ENCODE measurements at places on chromosomes 4 and X.

- no peak for DNase-seq
These were observed 227.8 kb upstream of the SPRY1 start for GRCh38 chr4:123168812-123169211.

DNA sequence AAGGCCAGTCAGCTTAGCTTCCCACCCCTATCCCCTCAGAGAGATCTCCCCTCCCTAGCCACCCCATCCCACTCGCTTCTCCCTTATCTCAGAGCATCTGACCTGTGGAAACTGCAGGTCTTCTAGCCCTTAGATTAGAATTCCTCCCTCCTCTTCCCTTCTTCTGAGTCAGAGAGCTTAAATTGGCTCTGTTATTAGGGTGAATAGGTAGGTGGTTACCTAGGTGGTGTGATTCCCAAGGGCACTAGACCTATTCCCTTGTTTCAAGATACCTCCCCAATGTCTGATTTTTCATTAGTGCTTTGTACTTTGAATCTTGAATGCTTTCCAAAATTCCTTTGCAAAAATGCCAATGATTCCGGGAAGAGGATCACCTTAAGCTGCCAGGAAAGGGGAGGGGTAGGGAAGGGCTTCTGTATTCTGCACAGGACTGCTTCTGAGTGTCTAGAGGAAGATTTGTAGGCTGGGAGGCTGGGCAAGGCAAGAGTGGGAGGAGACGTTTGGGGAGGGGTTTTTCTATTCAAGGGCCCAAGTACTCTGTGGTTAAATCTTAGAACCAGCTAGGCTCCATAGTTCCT lies 24.5 kb upstream of the MSN start:
- no peak for DNase-seq

- no peak for DNase-seq
These were observed 2521.4 kb downstream of the ARAP2 start for GRCh38 chr4:33722800-33723516.

DNA sequence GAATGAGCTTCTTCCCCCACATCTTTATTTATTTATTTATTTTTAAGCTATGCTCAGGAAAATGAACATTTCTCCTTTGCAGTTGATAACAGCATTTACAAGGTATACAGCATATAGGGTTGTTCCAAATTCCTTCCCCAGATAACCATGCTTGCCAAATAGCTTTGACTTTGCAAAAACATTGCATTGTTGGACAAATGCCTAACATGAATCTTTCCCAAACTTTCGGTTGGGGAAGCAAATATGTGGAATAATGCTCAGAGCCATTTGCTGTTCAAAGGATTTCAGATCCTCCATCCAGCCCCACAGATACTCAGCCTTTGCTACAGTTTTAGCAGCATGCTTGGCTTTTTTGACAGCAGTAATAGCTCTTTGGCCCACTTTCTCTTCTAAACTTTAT lies 127.2 kb upstream of the AGA start:
- no peak for DNase-seq

DNA sequence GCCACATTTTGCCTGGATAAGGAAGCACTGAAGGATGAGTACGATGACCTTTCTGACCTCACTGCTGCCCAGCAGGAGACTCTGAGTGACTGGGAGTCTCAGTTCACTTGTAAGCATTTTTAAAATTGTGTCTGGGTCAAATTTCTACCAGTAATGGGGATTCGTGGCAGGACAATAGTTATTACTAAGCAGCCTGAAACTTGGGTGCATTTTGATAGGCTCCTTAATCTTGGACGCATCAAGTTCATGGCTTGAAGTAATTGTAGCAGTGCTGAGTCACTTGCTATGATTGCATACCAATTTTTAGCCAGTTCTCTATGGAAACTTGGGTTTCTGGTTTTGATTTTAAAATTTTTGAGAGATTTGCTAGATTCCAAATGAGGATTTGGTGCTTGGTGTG lies 4.3 kb downstream of the PGRMC1 start:
- no peak for DNase-seq

GRCh38 chrX:139063364-139063763 lies 351.8 kb upstream of the FGF13 start:
- no peak for DNase-seq

- no peak for DNase-seq
These were observed 732 bp upstream of the ESX1 start for GRCh38 chrX:104255465-104255864.

DNA sequence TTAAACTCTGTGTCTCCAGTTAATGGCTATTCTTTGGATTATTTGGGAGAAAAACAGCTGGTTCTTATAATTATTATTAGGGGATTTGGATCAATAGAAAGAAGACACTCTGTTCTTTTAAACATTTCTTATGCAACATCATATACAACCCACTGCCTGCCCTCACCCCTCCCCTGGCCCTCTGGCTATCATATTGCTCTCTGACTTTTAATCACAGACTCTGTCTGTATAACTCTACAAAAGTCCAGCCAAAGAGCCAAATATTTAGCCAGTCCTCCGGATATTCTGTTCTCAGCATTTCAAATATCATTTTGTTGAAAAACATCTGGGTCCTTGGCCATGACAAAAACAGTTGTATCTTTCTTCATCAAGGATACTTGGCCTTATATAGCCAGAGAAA lies 19.0 kb upstream of the PACRGL start:
- DNase-seq: no peak

DNA sequence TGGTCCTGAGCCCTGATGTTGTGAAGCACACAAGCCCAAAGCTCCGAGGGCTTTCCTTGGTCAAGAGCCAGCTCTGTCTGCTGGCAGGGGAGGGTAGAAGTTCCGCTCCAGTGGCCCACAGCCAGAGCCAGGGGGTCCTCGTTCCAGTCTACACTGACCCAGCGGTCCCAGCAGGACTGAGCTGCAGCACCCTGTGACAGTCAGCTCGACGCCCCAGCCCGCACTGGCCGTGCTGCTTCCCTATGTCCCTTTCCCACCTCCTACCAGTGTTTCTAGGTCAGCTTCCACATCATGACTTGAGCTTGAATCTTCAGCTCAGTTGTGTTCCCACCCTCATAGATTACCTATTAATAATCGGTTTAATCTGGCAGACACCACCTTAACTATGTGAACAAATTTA lies 22.5 kb upstream of the DCTD start:
- DNase-seq: no peak

GRCh38 chr4:185082561-185082960 lies 60.5 kb upstream of the SLC25A4 start:
- no peak for DNase-seq

DNA sequence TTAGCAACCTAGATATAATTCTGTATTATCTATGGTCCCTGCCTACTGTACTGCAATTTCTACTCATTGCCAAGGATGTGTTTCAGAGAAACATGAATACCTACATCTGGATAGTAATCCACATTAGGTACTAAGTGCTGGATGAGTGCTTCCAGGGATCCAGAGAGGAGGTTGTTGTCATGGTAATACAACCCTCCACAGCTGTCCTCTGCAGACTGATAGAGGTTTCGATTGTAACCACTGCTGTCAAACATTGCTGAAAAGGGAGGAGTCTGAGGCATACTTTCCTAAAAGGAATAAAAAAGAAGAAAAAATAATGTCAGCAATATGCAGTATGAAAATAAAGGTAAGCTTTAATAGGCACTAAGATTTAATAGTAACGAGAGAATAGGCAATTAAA lies 12.5 kb downstream of the RASGEF1B start:
- DNase-seq: no peak

- no peak for DNase-seq
These were observed 144.5 kb downstream of the APBB2 start for GRCh38 chr4:41069838-41070237.

- no peak for DNase-seq
These were observed 148.8 kb downstream of the GATB start for GRCh38 chr4:151611960-151612359.

DNA sequence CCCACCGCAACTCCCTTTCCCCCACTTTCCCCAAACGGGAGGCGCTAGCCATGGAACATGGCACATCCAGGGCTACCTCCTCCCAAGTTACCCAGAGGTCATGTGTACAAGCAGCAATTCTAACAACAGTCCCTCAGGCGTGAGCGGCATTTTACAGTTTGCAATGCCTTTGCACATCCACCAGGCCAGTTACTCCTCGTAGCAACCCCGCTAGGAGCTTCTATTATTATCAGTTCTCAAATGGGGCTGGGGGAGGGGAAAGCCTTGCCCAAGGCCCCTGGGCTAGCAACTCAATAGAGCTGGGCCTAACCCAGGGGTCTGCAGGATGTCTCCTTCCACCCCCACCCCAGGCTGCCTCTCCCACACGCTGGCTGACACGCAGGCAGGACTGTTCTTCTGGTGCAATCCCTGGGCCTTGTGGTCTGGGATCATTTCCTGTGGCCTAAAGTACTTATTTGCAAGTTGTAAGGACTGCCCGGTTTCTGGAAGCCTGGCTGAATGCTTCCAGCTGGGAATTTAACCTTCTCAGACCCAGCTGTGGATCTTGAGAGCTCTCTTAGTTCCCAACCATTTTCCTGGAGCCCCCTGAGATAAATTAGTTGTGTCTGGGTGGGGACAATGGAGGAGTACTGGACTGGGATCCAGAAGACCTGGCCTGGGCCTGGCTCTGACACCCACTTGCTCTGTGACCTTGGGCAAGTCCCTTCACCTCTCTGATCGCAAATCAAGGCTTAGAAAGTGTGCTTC lies 27.7 kb downstream of the PJA1 start:
- DNase-seq: no peak

- no peak for DNase-seq
These were observed 24.6 kb upstream of the CD99 start for GRCh38 chrX:2666491-2666890.

GRCh38 chr4:26751838-26752237 lies 108.8 kb upstream of the STIM2 start:
- DNase-seq: no peak

- DNase-seq: no peak
These were observed 161.3 kb downstream of the KIT start for GRCh38 chr4:54819034-54819433.

DNA sequence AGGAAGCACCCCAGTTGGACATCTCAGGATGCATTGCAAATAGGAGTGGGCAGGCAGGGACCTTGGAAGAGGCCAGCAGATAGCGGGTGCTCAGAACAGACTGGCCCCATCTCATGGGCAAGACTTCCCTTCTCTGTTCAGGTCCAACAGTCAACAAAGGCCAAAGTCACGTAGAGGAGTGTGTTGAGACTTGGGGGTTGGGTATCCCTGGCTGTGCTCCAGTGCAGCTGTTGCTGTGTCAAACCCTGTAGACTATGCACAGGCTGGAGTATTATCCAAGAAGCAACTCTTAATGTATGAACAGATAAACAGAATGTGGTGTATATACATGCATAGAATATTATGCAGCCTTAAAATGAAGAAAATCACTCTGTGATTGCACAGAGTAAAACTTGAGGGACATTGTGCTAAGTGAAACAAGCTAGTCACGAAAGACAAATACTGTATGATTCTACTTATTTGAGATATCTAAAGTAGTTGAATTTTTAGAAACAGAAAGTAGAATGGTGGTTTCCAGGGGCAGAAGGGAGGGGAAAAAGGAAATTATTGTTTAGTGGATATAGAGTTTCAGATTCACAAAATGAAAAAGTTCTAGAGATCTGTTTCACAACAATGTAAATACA lies 192.1 kb upstream of the LCORL start:
- no peak for DNase-seq

DNA sequence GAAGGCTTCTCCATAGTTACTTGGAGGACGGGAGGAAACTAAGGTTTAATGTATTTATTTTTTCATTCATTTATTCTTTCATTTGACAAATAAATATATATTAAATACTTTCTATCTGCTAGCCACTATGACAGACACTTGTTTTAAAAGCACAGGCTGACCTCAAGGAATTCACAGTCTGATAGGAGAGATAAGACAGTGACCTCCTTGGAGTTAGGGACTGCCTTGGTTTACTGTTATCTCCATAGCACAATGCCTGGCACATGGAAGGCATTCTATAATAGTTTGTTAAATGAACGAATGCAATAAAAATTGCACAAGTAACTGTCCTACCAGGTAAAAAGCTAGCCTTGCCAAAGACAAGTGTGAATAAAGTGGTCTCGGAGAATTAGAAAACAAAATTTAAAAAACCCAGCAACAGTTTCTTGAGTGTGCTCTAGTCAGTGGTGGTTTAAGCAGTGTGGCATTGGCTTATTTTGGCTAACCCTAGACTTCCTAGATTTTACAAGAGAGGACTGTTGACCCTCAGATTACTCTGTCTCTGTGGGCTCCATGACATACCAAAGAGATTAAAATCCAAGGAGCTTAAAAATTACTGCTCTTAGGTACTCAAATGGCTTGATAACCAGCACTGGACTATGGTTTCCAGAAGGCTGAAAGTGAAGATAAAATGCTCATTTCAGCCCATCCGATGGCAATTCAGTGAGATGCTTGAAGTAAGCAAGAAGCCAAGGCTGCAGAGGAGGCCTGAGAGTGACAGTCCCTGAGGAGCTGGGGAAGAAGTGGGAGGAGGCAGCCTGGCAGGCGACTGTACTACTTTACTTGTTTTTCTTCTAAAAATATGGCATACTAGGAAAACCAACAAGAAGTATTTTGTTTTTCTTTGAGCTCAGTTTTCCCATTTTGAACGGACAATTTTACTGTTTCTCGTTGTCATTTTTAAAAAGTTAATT lies 9.6 kb downstream of the AFP start:
- no peak for DNase-seq

DNA sequence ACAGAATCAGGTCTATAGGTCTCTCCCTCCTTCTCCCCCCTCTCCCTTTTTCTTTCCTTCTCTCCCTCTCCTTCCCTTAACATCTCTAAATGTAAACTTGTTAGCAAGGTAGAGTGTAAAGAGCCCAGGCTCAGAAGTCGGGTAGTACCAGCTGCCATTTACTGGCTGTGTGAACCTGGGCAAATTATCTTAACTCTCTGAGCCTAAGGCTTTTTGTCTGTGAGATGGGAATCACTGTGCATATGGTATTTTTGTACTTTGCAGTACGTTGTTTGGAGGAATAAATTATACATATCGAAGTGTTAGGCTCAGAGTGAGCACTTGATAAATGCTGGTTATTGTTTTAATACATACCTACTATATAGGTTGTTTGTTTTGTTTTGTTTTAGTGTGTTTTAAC lies 154.0 kb downstream of the RBMX2 start:
- no peak for DNase-seq

GRCh38 chr4:52935317-52935716 lies 73.2 kb downstream of the RASL11B start:
- DNase-seq: no peak

- DNase-seq: no peak
These were observed 180.4 kb upstream of the HHIP start for GRCh38 chr4:144465546-144465945.

DNA sequence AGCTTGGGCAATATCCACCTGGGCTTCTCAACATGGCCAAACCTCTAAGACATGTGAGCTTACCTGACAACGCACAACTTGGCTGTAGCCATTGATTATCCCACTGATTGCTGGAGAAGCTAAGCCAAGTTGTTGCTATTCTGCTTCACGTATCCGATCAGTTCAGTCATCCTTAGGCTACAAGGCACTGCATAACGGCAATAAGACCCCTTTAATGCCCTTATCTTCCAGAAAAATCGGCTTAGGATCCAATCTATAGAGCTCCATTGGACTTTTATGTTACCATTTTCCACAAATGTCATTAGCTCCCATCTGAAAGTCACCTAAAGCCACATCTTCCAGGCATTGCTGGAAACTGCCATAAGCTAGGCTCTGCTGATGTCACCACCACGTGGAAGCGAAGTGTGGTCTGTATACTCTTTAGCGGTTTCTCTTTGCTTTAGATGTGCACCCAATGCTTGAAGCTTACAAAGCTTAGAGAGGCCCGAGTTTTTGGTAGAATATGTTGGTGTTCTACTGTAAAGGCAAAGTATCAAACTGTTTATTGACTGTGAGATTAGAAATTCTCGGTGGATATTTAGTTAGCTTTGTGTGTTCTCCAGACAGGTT lies 163.1 kb downstream of the CPE start:
- DNase-seq: no peak

GRCh38 chrX:12301288-12301687 lies 163.0 kb downstream of the FRMPD4 start:
- DNase-seq: no peak

All from psoas muscle (tissue), 8 donors.